ENCODE measurements at places on chromosomes 11 and 22.

- ATAC-seq, result no peak
Observed at GRCh38 chr22:49168219-49168813, 659.4 kb downstream of the BRD1 start.

DNA sequence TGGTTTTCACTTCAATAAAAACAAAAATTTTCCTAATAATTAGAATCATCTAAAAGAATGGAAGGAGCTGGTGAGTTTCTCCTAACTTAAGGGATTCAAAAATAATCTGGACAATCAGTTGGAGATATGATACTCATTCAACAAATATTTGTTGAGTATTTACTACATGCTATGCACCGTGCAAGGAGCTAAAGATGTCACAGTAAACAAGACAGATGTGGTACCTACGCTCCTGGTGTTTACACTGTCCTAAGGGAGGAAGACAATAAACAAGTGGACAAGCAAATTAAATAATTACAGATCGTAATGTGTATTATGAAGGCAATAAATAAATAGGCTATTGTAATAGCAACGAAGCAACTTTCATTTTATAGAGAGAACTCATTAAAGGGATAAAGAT lies 9.9 kb upstream of the SPON1 start:
- no peak for ATAC-seq

GRCh38 chr11:1397146-1397861 lies 7.6 kb downstream of the BRSK2 start:
- no peak for ATAC-seq

DNA sequence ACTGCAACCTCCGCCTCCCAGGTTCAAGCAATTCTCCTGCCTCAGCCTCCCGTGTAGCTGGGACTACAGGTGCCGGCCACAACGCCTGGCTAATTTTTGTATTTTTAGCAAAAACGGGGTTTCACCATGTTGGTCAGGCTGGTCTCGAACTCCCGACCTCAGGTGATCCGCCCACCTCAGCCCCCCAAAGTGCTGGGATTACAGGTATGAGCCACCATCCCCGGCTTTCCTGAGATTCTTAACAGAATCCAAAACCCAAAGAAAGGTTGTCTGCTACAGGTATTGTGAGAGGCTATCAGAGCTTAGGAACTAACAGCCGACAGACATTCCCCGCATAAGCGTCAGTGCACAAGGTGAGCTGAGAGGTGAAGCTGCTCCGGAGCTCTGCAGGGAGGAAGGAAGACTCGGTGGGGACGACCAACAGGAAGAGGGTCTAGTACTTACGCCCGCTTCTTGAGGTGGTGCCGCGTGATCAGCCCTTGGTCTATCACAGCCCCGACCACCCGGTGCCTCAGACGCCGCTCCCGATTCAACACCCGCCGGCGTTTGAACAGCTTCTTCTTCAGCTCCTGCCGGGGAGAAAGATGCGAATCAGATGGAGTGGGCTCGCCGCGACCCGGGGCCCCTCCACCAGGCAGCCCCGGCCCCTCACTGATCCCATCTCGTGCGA lies 470 bp downstream of the C11orf98 start:
- ATAC-seq, result peak; percentile 34

GRCh38 chr11:34632105-34632791 lies 11.4 kb downstream of the EHF start:
- peak; percentile 56 for ATAC-seq

- ATAC-seq, result peak; percentile 69
Observed at GRCh38 chr11:447923-448731, 2.0 kb upstream of the PTDSS2 start.

GRCh38 chr11:58994171-58994570 lies 54.9 kb downstream of the GLYATL1 start:
- ATAC-seq, result no peak

GRCh38 chr11:78341841-78342240 lies 75.8 kb downstream of the GAB2 start:
- ATAC-seq, result no peak

DNA sequence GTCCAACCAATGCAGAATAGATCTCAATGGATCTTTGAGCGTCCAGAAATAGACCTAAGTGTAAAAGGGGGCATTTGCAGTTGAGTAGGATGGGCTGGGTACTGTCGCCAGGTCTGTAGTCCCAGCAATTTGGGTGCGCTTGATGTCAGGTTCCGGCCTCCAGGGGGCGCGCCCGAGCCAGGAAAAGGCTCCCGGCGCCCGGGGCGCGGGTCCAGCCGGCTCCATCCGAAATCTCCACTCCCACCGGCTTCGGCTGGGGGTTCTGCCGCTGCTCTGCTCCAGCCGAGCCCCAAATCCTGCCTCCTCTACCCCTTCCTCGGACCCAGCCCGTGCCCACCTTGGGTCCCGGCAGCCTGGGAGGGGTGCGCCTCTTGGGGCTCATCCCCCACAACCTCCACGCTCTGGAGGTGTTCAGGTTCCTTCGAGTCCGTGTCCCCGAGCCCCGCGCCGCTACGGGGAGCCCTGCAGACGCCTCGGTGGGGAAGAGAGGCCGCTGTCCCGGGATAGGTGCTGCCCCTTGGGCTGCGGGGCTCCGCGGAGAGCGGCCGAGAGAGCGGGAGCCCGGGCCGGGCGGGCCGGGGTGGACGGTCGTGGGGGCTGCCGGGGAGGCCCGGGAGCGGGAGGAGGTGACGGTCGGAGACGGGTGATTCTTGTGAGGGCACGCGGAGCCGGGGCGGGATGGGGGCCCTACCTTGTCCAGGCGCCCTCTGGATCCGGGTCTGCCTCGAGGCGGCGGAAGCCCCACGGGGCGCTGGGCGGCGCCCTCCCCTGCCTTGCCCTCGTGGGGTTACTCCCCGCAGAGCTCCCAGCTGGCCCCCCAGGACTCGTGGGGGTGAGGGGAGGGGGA lies 13.0 kb upstream of the CYB5R3 start:
- peak; percentile 96 for ATAC-seq

DNA sequence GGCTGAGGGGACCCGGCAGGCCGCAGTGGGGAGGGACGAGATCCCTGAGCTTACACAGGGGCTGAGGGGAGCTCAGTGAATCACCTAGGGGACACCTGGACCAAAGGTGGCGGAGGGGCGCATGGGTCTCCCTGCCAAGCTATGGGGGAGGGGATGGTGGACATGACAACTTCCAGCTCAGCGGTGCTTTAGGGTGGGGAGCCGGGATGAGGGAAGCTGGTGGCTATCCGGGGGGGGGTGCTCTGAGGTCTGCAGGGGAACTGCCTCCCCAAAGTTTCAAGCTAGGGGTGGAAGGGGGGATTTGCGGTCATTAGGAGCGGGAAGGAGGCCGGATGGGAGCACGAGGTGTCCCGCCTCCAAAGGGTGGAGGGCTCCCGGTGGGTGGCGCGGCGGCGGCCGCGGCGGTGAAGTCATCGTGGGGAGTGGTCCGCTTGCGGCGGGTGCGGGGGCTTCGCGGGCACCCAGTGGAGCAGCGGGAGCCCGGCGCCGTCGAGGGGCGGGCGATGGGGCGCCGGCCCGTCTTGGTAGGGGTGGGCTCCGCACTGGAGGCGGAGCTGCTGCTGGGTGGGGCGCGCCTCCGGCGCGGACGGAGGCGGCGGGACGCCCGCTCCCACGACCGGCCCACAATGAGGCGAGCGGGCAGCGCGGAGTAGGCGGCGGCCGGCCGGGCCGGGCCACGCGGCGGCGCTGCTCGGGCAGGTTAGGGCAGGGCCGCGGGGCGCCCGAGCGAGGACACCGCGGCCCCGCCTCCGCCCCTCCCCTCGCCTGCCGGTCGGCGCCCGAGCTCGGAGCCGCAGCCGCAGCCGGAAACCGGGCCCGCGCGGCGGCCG lies at the start of gene MICALL1:
Gene MICALL1, plus strand, starts transcription at position 764 of the 830 bp plus-strand sequence. CDS start 126 bp downstream, outside the sequence.
- peak; percentile 73 for ATAC-seq

- ATAC-seq, result no peak
Observed at GRCh38 chr11:95593111-95593510, 196.5 kb downstream of the FAM76B start.

- ATAC-seq, result no peak
Observed at GRCh38 chr11:99555486-99555885, 534.7 kb downstream of the CNTN5 start.

GRCh38 chr11:43942662-43943371 lies 380 bp downstream of the C11orf96 start:
- peak; percentile 40 for ATAC-seq

- peak; percentile 14 for ATAC-seq
Observed at GRCh38 chr11:109697140-109697843, 275.3 kb downstream of the C11orf87 start.

Data from motor neuron (in vitro differentiated cells).